ENCODE measurements at places on chromosomes 6 and 20. TPM values are rescaled to one million over a fixed set of nuclear protein-coding genes. Genes with fewer than 3 reads are reported as not detected.

STMN3 gene
- total RNA-seq, result 39.0 TPM

GABRR2 gene
- 0.65 TPM for total RNA-seq

TBXT gene
- total RNA-seq, result not detected

TMEM244 gene
- total RNA-seq, result not detected

CLPSL2 gene
- total RNA-seq, result not detected

PAK5 gene
- 1.8 TPM for total RNA-seq

GRCh38 chr6:39995633-39996032 is 61.4 kb upstream of the MOCS1 start:
- H3K4me3 ChIP-seq, result no peak overlapping the region
- no peaks in the 10 kb centered on the region for H3K36me3 ChIP-seq
- H3K27me3 ChIP-seq, result no peaks in the 10 kb centered on the region
- DNase-seq, result no peak
- H3K27ac ChIP-seq, result no peak overlapping the region
- H3K4me1 ChIP-seq, result no peaks in the 10 kb centered on the region

DNA sequence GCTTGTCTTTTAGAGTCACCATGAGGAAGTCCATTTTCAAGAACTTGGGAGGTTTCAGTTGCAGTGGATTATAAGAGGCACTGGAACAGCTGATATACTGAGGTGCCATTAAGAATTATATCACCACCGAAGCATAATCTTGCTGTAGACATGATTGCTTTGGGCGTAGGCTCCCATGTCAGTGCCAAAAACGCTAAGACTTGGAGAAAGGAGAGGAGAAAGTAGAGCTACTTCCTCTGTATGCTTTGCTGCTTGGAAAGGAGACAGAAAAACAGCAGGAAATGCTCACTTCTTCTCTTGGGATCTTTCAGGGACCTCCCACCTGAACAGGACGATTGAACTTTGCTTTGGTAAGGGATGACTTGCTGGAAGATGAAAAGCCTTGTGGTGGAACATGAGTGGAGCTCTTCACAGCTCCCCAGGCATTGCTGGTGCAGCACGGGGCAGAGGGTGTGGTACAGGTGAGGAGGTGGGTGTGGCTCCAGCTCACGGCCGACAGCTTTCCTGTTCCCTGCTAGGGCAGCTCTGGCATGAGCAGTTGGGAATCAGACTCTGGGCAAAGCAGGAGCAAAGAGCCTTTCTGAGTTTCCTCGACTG is 190.4 kb upstream of the JAG1 start:
- H3K4me3 ChIP-seq, result no peak overlapping the region
- H3K27me3 ChIP-seq, result no peaks in the 10 kb centered on the region
- H3K27ac ChIP-seq, result peak overlapping the region; percentile 18
- no peak for DNase-seq
- no peaks in the 10 kb centered on the region for H3K4me1 ChIP-seq
- H3K36me3 ChIP-seq, result no peaks in the 10 kb centered on the region

DNA sequence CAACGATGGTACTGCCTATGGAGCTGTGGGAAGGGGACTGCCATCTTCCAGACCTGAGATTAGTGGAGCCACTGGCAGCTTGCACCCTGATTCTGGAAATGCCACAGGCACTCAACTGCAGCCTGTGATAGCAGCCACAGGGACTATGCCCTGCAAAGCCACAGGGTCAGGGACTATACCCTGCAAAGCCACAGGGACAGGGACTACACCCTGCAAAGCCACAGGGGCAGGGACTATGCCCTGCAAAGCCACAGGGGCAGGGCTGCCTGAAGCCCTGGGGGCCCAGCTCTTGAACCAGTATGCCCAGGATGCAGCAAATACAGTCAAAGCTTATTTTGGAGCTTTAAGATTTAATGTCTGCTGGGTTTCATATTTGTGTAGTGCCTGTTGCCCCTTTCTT is 346.6 kb downstream of the C6orf118 start:
- DNase-seq, result no peak
- H3K27ac ChIP-seq, result no peak overlapping the region
- H3K36me3 ChIP-seq, result no peaks in the 10 kb centered on the region
- H3K4me1 ChIP-seq, result no peaks in the 10 kb centered on the region
- H3K27me3 ChIP-seq, result no peaks in the 10 kb centered on the region

DNA sequence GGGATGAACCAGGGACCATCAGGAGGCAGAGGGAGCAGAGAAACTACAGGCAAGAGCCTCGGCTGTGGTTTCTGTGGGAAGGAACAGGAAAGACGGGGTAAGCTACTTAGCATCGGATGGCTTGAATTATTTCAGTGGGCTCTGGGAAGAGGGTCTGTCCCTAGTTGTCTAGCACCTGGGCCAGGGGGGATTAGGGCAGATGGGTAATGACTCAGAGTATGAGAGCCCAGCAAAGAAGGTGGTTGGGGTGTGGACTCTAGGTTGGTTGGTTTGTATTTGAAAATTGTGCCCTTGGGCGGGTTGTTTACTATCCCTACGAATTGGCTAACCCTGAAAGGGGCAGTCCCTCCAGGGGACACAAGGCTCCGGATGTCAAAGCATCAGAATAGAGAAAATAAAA is 148.5 kb upstream of the TAB2 start:
- H3K4me1 ChIP-seq, result no peaks in the 10 kb centered on the region
- no peak for DNase-seq
- H3K27me3 ChIP-seq, result no peaks in the 10 kb centered on the region
- no peak overlapping the region for H3K4me3 ChIP-seq
- H3K27ac ChIP-seq, result no peak overlapping the region
- H3K36me3 ChIP-seq, result no peaks in the 10 kb centered on the region

GRCh38 chr20:49880724-49881445 is 34.4 kb downstream of the SPATA2 start:
- H3K27ac ChIP-seq, result no peak overlapping the region
- peaks cover 5% of the 10 kb centered on the region for H3K4me1 ChIP-seq
- DNase-seq, result no peak
- H3K27me3 ChIP-seq, result no peaks in the 10 kb centered on the region
- H3K36me3 ChIP-seq, result peaks cover 37% of the 10 kb centered on the region
- no peak overlapping the region for H3K4me3 ChIP-seq

DNA sequence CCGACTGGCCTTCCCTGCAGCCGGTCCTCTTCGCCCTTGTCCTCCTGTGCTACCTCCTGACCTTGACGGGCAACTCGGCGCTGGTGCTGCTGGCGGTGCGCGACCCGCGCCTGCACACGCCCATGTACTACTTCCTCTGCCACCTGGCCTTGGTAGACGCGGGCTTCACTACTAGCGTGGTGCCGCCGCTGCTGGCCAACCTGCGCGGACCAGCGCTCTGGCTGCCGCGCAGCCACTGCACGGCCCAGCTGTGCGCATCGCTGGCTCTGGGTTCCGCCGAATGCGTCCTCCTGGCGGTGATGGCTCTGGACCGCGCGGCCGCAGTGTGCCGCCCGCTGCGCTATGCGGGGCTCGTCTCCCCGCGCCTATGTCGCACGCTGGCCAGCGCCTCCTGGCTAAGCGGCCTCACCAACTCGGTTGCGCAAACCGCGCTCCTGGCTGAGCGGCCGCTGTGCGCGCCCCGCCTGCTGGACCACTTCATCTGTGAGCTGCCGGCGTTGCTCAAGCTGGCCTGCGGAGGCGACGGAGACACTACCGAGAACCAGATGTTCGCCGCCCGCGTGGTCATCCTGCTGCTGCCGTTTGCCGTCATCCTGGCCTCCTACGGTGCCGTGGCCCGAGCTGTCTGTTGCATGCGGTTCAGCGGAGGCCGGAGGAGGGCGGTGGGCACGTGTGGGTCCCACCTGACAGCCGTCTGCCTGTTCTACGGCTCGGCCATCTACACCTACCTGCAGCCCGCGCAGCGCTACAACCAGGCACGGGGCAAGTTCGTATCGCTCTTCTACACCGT is 6.1 kb downstream of the UBD start:
- H3K27me3 ChIP-seq, result peaks cover 35% of the 10 kb centered on the region
- H3K4me3 ChIP-seq, result peak overlapping the region; percentile 46
- H3K27ac ChIP-seq, result no peak overlapping the region
- H3K36me3 ChIP-seq, result no peaks in the 10 kb centered on the region
- peak; percentile 56 for DNase-seq

- H3K4me1 ChIP-seq, result no peaks in the 10 kb centered on the region
- no peak overlapping the region for H3K27ac ChIP-seq
- H3K36me3 ChIP-seq, result no peaks in the 10 kb centered on the region
- H3K27me3 ChIP-seq, result no peaks in the 10 kb centered on the region
- no peak for DNase-seq
- H3K4me3 ChIP-seq, result no peak overlapping the region
These were observed 46.7 kb downstream of the GJA1 start for GRCh38 chr6:121482004-121482693.

GRCh38 chr6:78670802-78671201 is 196.5 kb upstream of the IRAK1BP1 start:
- H3K4me3 ChIP-seq, result no peak overlapping the region
- H3K27me3 ChIP-seq, result no peaks in the 10 kb centered on the region
- no peaks in the 10 kb centered on the region for H3K36me3 ChIP-seq
- no peaks in the 10 kb centered on the region for H3K4me1 ChIP-seq

DNA sequence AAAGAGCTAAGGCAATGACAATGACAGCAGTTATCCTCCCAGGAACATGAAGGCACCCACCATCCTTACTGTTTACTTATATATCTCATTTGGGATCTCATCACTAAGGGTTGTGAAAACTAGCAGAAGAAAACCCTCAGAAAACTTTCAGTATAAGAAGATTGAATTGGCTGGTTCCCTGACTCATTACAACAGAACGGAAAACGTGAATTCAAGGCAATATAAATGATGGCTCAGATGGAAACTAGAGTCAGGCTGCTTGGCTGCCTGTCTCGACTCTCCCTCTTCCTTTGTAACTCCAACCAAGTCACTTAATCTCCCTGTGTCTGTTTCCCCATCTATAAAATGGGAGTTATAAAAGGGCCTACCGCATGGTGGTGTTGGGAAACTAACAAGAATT is 387.1 kb upstream of the JARID2 start:
- no peak for DNase-seq
- H3K27me3 ChIP-seq, result no peaks in the 10 kb centered on the region
- no peaks in the 10 kb centered on the region for H3K4me1 ChIP-seq
- no peaks in the 10 kb centered on the region for H3K36me3 ChIP-seq
- no peak overlapping the region for H3K27ac ChIP-seq

- no peak overlapping the region for H3K4me3 ChIP-seq
- no peaks in the 10 kb centered on the region for H3K36me3 ChIP-seq
- peaks cover 43% of the 10 kb centered on the region for H3K4me1 ChIP-seq
- peak; percentile 43 for DNase-seq
- H3K27ac ChIP-seq, result no peak overlapping the region
These were observed 85.8 kb downstream of the MAP3K5 start for GRCh38 chr6:136706430-136706829.

GRCh38 chr6:1464781-1465370 is 75.5 kb downstream of the FOXF2 start:
- H3K4me1 ChIP-seq, result no peaks in the 10 kb centered on the region
- DNase-seq, result no peak
- H3K27ac ChIP-seq, result no peak overlapping the region
- H3K4me3 ChIP-seq, result no peak overlapping the region

DNA sequence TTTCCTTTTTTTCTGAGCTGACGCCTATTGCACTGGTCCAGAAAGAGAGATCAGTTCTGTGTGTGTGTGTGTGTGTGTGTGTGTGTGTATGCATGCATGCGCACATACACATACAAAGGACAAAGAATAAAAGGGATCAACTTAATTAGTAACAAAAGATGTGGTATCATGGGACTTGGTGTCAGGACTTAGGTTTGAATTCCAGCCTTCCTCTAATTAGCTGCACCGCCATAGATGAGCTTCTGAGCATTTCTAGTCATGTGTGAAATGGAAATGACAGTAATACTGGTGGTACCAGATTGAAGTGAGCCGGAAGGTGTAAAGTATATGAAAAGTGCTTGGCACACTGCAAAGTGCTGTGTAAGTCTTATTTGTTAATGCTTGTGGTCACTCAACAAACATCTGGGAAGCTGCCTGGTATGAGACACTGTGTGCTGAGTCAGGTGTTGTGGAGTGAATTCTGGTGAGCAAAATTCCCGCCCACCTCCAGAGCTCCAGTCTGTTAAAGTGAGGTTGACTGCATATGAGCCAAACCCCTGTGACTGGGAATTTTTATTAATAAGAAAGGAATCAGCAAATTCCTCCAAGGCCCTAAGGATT is 12.4 kb downstream of the DAAM2 start:
- H3K27me3 ChIP-seq, result no peaks in the 10 kb centered on the region
- no peak overlapping the region for H3K27ac ChIP-seq
- H3K4me3 ChIP-seq, result no peak overlapping the region
- DNase-seq, result no peak
- peaks cover 44% of the 10 kb centered on the region for H3K4me1 ChIP-seq

DNA sequence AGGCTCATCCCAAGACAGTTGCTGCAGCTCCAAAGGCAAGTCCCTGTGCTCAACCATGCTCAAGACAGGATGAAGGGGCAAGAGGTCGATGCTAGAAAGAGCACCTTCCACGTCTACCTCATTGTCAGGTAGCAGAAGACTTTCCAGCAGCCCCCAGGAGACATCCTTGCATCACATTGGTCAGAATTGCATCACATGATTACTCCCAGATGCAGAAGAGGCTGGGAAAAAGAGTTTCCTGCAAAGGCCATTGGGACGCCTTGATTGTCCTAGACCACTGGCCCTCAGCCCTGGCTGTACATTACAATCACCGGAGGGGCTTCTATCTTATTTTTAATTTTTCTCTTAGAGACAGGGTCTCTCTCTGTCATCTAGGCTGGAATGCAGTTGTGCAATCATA is 17.3 kb upstream of the ZNF334 start:
- H3K4me1 ChIP-seq, result no peaks in the 10 kb centered on the region
- DNase-seq, result no peak
- no peak overlapping the region for H3K4me3 ChIP-seq
- H3K27ac ChIP-seq, result no peak overlapping the region
- no peaks in the 10 kb centered on the region for H3K36me3 ChIP-seq

DNA sequence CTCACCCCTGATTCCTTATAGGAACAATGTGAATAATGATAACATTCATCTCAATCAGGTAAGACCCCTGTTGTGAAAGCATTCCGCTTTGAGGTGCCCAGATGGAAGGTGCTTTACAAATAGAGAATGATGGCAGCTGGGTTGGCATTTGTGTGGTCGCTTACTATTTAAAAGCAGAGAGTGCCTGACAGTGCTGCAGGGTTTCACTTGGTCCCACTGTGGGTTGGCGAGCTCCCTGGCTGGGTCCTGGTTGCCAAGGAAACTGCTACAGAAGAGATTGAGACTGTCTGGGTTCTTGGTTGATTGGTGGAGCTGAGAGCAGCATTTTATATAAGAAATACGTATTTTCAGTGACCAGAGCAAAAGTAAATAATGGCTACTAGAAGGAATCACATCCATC is 207.2 kb upstream of the KCNQ5 start:
- no peak overlapping the region for H3K27ac ChIP-seq
- H3K36me3 ChIP-seq, result no peaks in the 10 kb centered on the region
- no peaks in the 10 kb centered on the region for H3K4me1 ChIP-seq
- no peaks in the 10 kb centered on the region for H3K27me3 ChIP-seq
- no peak for DNase-seq

GRCh38 chr6:90086517-90086916 is 192.2 kb downstream of the GJA10 start:
- H3K4me3 ChIP-seq, result no peak overlapping the region
- no peaks in the 10 kb centered on the region for H3K36me3 ChIP-seq
- DNase-seq, result peak; percentile 27
- no peaks in the 10 kb centered on the region for H3K27me3 ChIP-seq
- no peak overlapping the region for H3K27ac ChIP-seq
- H3K4me1 ChIP-seq, result no peaks in the 10 kb centered on the region

Measured in adrenal gland (tissue), 19 donors.